ENCODE measurements at places on chromosomes 6 and 20. TPM values are rescaled to one million over a fixed set of nuclear protein-coding genes. Genes with fewer than 3 reads are reported as not detected.

GRCh38 chr6:75204959-75205775 lies 686 bp downstream of the COL12A1 start:
- no peak for DNase-seq

GRCh38 chr6:167129159-167129558 lies 6.3 kb downstream of the CCR6 start:
- no peak for DNase-seq

DNA sequence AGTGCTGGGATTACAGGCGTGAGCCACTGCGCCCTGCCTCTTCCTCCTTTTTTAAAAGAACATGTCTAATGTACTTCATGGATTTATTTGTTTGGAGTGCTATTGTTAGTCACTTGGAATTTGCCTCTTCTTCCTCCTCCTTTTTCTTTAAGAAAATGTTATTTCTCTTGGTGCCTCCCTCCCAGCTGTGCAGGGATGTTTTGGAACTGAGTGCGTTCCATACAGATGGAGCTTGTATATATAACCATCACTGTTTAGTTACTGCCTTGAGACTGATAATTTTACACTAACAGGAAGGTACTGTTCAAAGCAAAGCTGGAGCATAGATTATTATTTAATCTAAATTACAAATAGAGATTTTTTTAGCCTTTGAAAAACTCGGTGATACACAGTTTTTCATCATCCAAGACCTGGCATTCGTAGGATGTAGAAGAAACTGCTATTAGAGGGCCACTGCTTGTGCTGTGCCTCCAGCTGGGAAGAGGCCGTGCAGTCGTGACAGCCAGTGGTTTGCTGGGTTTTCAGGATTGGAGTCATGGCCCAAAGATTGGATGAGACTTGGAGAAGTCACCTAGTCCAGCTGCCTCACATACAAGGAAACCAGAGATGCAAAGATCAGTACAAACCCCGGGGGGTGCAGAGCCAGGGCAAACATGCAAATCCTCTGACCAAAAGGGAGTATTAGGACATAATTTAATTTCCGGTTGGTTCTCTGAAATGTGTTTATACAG lies 123.1 kb downstream of the PLEKHG1 start:
- DNase-seq = no peak

- no peak for DNase-seq
Observed at GRCh38 chr6:31725502-31726350, 2.6 kb downstream of the MPIG6B start.

DNA sequence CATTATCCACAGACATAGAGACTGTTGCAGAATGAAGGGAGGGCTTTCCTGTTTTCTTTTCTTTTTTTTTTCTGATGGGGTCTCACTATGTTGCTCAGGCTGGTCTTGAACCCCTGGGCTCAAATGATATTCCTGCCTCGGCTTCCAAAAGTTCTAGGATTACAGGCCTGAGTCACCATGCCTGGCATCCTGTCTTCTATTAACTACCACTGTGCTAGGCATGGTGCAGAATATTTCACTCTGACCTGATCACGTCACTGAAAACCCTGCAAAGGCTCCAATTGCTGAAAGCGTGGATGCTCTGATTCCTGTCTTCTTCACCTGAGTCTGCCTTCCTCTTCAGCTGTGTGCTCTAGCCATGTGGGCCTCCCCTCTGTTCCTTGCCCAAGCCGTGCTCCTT lies 8.5 kb upstream of the DNMT3B start:
- no peak for DNase-seq

DNA sequence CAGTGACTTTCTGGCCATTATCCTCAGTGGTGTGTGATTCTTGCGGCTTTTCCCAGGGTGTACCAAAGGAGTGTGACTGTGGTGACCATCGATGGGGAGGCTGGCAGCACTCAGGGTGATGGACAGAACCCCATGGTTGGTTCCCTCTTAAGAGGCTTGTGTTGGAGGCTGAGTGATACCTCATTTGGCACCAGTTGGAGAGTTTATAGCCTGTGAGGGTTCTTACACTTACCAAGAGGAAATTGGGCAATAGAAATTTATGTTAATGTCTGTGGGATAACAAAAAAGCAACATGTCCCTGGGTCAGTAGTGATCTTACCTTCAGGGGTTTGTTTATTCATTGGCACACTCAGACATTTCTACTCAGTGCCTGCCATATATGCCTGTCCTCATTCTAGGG lies 37.2 kb downstream of the DAAM2 start:
- no peak for DNase-seq

SYNDIG1 gene
- total RNA-seq = not detected
